Mammary epithelial cell (primary cell): ENCODE measurements at places on chromosomes 11 and 22. TPM values are rescaled to one million over a fixed set of nuclear protein-coding genes. Genes with fewer than 3 reads are reported as not detected.

The MIAT gene
- 0.50 TPM for total RNA-seq

The SLC22A9 gene
- not detected for total RNA-seq

The PKNOX2 gene
- 0.16 and 0.37 TPM in 2 replicates for total RNA-seq

The TRIM49D1 gene
- not detected in 2 replicates for total RNA-seq

The PVALB gene
- total RNA-seq = not detected in 2 replicates

The MPPED2 gene
- not detected in 2 replicates for total RNA-seq

The NRXN2 gene
- 18.8 TPM for total RNA-seq

- peak; percentile 37 for DNase-seq
These were observed 115.9 kb downstream of the NAV2 start for GRCh38 chr11:19828382-19829108.

DNA sequence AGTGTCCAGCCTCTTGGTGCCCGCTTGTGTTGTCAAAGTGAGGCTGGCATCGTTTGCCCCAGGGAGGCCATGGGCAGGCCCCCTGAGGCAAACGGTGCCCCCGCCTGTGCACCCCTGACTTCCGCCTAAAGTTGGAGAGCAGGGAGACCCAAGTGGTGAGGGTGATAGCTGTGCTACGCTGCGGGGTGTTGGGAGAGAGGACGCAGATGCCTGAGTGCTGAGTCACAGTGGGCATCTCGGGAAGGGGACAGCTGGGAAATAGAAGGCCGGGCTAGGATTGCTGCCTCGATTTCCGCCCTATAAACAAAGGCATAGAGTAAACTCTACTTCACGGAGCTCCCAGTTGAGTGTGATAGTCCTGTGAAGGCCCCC, 5.8 kb downstream of the GRIK4 start:
- no peak for DNase-seq

- no peak for DNase-seq
These were observed 425.5 kb downstream of the BRD1 start for GRCh38 chr22:49402169-49402568.

- no peak for DNase-seq
These were observed 323 bp upstream of the HIKESHI start for GRCh38 chr11:86301742-86302091.

GRCh38 chr22:30396871-30397655, at the start of gene SEC14L2:
TSS of gene SEC14L2 (plus strand) at chr22:30397018. CDS start at chr22:30397117, 99 bp downstream.
- DNase-seq = peak; percentile 57

DNA sequence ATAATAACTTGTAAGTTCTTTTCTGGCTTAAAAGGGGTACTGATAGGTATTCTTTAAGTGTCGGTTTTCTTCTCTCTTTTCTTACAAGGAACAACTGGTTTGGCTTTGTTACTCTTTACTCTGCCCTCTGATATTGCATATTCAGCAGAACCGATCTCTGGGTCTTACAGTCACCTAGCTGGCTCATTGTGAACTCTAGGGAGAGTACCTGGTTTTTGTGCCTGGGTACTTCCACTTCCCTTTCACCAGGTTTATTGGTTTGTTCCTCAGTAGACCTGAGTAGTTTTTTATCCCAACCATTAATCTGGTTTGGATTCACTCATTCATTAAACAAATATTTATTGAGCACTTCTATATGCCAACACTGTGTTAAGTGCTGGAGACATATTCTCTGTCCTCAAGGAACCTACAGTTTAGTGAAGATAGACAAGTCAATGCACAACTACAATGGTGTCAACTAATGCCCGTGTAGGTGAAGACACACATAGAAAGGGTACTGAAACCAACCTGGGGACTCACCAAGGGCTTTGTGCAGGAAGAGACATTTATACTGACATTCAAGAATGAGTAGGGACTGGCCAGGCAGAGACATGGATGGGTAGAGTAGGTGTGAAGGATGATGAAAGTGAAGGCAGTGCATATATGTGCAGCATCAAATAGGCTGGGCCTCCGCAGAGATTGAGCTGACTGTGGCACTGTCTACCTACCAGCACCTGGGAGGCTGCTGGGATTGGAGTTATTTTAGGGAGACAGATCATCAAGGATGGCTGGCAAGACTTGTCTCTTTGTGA, 348.8 kb upstream of the C11orf87 start:
- DNase-seq = no peak

DNA sequence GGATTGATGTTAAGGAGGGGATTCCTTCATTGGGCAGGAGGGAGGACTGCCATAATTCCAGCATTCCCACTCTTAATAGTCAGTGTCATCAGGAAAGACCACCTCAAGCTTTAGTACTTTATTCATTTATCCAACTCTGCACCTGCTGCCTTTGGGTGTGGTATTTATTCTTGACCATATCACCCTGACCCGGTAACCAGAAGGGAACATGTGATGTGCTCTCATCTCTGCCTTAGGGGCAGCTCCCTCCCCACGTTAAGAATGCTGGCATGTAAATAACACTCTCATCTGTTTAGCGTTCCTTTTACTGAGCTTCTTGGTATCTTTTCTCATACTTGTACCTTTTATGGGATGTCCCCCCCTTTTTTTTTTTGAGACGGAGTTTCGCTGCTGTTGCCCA, 7.7 kb downstream of the CAT start:
- no peak for DNase-seq

GRCh38 chr11:88709567-88709966, 356.2 kb downstream of the GRM5 start:
- DNase-seq = peak; percentile 53

DNA sequence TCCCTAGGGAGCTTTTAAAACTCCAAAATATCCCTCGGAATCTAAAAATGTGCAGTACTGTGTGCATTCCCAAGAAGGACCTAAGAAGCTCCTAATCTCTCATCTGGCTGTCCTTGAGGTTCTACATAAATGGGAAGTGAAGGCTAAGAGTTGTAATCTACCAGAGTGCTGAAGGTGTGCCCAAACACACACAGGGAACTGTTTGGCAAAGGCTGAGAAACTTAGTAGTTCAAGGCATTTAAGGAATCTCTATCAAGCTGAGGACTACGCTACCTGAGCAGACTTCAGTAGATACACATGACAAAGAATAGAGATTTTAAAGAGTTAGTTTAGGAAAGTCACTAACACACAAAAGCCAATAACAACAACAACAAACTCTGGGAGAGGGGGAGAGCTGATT, 71.1 kb downstream of the TTC28 start:
- no peak for DNase-seq

- DNase-seq = peak; percentile 81
These were observed 7.8 kb downstream of the SIGIRR start for GRCh38 chr11:406796-407650.

GRCh38 chr11:60838132-60838531, 3.8 kb upstream of the CCDC86 start:
- DNase-seq = no peak
